CD8-positive, alpha-beta T cell (primary cell): ENCODE measurements at places on chromosomes 2 and 18.

- DNase-seq = no peak
Measured at GRCh38 chr2:1645761-1646476, 98.4 kb downstream of the PXDN start.

GRCh38 chr2:69711971-69712370 lies 30.0 kb upstream of the ANXA4 start:
- DNase-seq = no peak

- DNase-seq = no peak
Measured at GRCh38 chr2:122683018-122683417, 927.6 kb downstream of the TSN start.

- no peak for DNase-seq
Measured at GRCh38 chr2:43185146-43185545, 41.3 kb downstream of the ZFP36L2 start.

- DNase-seq = no peak
Measured at GRCh38 chr2:107785756-107786155, 40.9 kb upstream of the RGPD4 start.
